ENCODE measurements at places on chromosomes 7 and 10. TPM values are rescaled to one million over a fixed set of nuclear protein-coding genes. Genes with fewer than 3 reads are reported as not detected.

DNA sequence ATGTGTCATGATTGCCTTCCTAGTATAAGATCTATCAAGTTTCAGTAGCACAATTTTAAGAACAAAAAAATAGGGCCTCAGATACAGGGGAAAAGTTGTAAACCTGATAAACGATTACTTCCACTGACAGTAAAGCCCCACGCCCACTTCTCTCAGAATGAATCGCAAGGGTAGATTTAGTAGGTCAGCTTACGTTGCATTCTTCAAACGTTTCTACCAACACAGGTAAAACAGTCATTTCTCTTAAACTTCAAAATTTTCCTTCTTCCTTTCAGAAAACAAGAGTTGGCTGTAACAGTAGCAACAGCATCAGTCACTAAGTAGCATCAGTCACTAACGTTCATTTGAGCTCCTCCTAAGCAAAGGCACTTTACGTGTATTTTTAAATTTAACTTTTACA lies 221.5 kb downstream of the ADAM12 start:
- no peak for DNase-seq
- H3K36me3 ChIP-seq, result no peaks in the 10 kb centered on the region
- no peaks in the 10 kb centered on the region for H3K27me3 ChIP-seq
- H3K4me3 ChIP-seq, result no peak overlapping the region
- no peaks in the 10 kb centered on the region for H3K4me1 ChIP-seq

DNA sequence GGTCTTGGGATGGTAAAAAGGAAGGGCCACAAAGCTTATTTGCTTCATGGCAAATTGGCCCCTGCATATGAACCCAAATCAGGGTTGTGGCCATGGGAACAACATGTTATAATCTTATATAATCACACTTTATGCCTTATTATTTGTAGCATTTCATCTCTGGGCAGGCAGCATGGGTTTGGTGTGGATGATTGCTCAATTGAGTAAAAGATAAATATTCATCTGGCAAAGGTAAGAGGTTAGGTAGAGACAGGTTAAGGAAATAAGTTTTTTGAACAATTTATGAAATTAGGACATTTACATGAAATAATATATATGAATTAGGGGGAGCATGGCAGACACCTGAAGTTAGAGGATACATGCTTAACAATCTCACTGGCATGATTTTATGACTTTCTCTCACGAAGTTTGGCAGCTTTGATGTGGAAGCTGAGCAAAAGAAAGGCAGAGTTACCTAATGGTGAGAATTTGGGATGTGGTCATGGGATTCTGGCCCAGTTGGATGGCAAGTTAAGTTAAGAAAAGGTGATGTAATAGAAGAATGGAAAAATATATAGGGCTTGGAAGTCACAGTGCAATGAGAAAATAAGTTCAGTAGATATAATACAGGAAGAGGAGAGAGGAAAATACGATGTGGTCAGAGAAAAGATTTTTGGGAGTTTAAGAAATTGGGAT lies 88.1 kb upstream of the FAM3C start:
- H3K4me3 ChIP-seq, result no peak overlapping the region
- no peaks in the 10 kb centered on the region for H3K27me3 ChIP-seq
- no peaks in the 10 kb centered on the region for H3K36me3 ChIP-seq
- DNase-seq, result no peak

DNA sequence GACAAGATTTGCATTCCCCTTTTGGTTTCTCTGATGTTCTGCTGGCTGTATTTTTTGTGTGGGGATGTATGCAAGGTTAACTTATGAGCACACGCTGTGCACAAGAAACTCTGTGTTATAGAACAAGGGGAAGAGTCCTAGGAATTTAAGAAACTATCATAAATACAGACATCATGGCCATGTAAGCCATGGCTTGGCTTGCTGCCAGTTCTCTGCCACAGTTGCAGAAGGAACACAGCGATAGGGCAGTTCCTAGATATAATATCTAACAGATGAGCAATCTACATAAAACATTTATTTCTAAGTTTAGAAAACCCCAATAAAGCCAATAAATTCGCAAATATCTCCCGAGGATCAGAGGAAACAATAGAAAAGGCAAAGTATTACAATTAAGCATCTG lies 153.3 kb downstream of the LRRTM3 start:
- no peak for DNase-seq
- H3K27me3 ChIP-seq, result no peaks in the 10 kb centered on the region
- no peak overlapping the region for H3K27ac ChIP-seq
- H3K4me1 ChIP-seq, result no peaks in the 10 kb centered on the region
- H3K4me3 ChIP-seq, result no peak overlapping the region
- no peaks in the 10 kb centered on the region for H3K36me3 ChIP-seq

DNA sequence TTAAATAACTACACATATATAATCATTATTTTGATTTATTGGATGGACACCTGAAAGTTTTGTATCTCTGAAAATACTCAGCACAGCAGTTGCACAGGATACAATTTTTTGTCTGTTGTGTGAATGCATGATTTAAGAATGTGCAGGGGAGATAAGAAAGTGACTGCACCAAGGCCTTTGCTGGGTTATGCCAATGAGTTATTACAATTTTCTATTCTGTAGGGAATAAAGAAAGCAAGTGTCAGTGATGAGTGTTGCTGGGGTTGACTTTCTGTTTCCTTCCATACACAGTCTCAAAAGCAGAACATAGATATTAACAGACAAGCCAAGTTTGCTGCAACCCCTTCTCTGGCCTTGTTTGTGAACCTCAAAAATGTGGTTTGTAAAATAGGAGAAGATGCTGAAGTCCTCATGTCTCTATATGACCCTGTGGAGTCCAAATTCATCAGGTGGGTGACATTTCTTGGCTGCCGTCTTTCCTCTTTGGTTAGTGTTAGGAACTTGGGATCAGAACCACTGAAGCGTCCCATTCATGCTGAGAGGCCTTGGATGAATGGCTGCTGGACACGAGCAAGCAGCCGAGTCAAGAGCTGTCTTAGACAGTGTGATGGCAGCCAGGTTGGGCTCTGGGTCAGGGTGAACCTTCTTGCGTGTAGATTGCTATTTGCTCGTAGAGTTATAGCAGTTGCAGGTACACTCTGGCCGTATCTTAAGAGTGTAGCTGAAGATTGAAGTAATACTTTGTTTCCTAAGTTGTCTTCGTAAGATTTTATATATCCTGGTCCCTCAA lies 92.8 kb downstream of the DOCK1 start:
- no peak overlapping the region for H3K4me3 ChIP-seq
- no peak for DNase-seq
- no peaks in the 10 kb centered on the region for H3K4me1 ChIP-seq
- no peaks in the 10 kb centered on the region for H3K27me3 ChIP-seq
- peaks cover 57% of the 10 kb centered on the region for H3K36me3 ChIP-seq
- no peak overlapping the region for H3K27ac ChIP-seq

The CTNNA3 gene
- total RNA-seq, result 0.67 TPM

GRCh38 chr10:35705671-35706070 lies 63.6 kb upstream of the FZD8 start:
- H3K36me3 ChIP-seq, result no peaks in the 10 kb centered on the region
- H3K4me3 ChIP-seq, result no peak overlapping the region
- no peak for DNase-seq
- no peak overlapping the region for H3K27ac ChIP-seq
- no peaks in the 10 kb centered on the region for H3K4me1 ChIP-seq

- no peak overlapping the region for H3K27ac ChIP-seq
- H3K4me3 ChIP-seq, result no peak overlapping the region
- no peaks in the 10 kb centered on the region for H3K4me1 ChIP-seq
These were observed 91.9 kb downstream of the ZWINT start for GRCh38 chr10:56269181-56269580.

GRCh38 chr10:14383266-14383665 lies 52.5 kb upstream of the FRMD4A start:
- DNase-seq, result no peak
- no peak overlapping the region for H3K27ac ChIP-seq
- H3K4me1 ChIP-seq, result no peaks in the 10 kb centered on the region

DNA sequence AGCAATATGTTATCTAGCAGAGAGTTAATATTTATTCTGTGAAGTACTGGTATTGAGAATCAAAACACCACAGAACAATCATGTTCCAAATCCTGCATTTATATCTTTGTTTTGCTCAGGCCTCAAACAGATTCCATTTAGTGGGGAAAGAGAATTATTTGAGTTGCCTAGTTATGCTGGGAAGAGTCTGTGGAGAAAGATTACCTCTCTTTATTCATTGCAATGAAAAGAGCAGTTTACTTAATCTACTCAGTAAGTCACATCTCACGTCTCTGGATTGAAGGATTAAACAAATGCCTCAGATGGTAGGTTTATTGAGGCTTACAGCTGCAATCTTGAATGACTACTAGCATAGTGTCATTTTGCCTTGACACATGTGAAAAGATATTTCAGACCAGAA lies 76.4 kb downstream of the RUNDC3B start:
- H3K4me3 ChIP-seq, result no peak overlapping the region
- no peak for DNase-seq
- no peaks in the 10 kb centered on the region for H3K36me3 ChIP-seq
- no peak overlapping the region for H3K27ac ChIP-seq
- no peaks in the 10 kb centered on the region for H3K27me3 ChIP-seq

The ADCYAP1R1 gene
- total RNA-seq, result 1.8 TPM

The ABCC2 gene
- 1.1 TPM for total RNA-seq

The NEURL1 gene
- total RNA-seq, result 0.64 TPM

The CXCL12 gene
- total RNA-seq, result 40.8 TPM

Measured in upper lobe of right lung (tissue), 1 donor.